ENCODE measurements at places on chromosomes 2 and 18.

DNA sequence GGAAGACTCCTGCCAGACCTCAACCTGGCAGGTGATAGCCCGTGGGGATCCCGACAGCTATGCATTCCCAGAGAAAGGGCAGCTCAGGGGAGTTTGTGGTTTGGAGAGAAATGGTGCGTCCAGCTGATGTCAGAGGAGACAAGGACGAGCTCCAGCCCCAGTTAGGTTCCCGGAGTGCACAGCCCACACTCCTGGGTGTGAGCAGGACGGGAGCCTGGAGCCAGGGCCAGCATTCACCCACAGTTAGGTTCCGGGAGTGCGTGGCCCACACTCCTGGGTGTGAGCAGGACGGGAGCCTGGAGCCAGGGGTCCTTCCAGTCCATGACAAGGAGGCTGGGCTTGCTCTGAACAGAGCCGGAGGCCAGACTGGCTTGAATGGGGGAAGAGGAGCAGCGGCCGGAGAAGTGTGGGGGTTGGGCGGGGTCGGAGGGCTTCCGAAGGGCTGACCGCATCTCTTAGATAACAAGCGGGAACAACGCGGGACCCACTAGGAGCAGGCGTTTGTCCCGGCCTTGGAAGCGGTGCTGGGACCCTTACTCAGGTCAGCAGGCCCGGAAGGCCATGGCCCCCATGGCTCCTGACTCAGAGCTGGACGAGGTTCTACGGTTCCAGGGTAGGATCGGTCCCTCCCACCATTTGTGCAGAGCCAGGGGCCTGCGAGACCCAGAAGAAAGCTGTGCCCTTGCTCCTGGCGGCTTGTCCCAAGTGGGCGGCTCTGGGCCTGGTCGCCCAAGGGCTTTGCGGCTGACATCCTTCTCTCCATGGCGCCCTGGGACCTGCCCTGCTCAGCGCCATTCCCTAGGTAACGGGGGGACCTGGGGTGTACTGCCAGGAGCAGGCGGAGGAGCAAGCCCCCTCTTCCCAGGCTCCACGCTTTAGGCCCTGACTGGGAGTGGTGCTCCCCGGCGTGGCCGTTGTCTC is 185.6 kb downstream of the RTP5 start:
- DNase-seq, result no peak

DNA sequence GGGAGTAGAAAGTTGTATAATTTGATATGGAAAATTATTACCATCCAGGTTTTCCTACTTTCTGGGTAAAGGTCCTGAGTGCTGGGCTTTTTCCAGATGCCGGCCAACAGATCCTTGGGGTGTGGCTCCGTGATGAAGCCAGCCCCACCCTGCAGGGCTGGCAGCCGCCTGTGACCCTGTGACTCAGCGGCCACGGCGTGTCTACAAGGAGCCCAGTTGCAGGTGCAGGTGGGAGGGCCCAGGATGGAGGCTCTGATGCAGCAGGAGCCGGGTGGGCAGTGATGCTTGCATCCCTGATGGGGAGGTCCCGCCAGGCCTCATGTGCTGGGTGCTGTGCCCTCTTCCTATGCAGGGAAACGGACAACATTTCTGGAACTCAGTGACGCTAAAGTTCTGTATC is 96.0 kb upstream of the ALKAL2 start:
- DNase-seq, result no peak

DNA sequence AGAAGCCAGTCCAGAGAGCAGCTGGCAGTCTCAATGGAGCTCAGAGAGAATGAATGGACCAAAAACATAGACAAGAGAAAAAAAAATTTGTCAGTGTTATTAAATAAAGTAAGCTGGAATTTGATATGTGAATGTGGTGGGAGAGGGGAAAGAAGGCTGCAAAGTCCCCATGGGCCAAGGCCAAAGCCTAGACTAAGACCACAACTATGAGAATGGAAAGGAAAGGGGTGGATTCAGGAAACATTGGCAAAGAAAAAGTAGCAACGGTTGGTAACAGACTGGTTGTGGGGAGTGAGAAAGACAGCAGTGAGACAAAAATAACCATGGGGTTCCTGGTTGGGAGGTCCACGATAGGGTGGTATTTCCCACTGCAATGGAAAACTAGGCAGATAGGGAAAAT is 47.0 kb downstream of the ZEB2 start:
- no peak for DNase-seq

GRCh38 chr2:227491386-227491785 is 19.4 kb downstream of the AGFG1 start:
- no peak for DNase-seq

DNA sequence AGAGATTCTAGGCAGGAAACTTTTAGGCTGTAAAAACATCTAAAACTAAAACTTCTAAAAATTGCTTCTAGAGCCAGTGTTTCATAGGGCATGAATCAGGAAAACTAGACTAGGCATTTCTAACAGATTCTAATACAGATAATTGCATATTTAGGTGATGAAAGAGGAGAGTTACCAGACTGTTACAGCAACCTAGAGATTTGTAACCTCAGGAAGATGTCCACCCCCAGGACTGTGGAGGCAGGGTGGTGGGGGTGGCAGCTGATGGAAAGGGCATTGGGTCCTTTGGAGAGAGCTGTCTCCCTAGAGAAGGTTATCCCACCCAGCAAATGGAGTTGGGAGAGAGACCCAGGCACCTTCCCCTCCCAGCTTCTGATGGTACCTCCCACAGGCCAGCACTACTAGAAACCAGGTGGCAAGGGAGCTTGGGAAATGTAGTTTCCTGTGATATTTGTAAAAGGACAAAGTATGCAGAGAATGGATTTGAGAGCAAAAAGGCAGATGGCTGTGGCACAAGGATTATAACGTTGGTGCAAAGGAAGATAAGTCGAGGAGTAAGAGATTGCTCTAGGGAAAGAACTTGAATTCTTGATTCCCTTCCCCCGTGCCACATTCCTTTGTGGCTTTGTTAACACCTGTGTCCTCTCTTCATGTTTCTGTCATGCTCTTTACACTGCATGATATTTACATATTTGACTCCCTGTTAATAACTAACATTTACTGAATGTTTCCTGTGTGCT is 75.6 kb upstream of the MGAT5 start:
- no peak for DNase-seq

DNA sequence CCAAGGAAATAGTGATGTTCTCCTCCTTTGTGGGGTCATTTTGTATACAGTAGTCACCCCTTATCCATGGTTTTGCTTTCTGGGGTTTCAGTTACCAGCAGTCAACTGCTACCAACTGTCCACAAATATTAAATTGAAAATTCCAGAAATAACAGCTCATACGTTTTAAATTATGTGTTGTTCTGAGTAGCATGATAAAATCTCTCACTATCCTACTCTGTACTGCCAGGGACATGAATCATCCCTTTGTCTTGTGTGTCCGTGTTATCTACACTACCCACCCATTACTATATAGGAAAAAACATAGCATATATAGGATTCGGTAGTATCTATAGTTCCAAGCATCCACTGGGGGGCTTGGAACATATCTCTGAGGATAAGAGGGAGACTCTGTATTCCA is 120.9 kb upstream of the DCC start:
- no peak for DNase-seq

DNA sequence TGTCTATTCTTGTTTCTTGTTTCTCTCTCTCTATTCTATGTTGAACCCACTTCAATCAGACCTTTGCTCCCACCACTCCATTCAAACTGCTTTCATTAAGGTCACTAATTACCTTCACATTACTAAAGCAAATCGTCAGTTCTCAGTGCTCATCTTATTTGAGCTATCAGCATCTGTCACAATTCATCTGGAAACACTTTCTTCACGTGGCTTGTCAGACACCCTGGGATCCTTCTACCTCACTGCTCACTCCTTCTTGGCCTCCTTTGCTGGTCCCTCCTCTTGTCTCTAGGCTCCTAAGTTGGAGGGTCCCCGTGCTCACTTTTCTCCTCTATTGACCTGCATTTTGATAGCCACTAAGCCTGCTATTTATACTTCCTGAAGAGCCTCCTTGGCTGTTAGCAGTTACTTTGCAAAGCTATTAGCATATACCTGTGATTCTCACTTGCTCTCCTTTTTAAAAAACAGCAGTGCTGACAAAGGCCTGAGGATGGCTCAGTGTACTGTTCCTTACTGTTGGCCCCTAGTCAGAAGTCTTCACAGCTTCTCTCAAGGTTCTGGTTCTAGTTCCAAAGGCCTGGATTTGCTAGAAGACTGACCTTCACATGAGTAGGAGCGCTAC is 80.2 kb downstream of the PLEKHM3 start:
- DNase-seq, result no peak

DNA sequence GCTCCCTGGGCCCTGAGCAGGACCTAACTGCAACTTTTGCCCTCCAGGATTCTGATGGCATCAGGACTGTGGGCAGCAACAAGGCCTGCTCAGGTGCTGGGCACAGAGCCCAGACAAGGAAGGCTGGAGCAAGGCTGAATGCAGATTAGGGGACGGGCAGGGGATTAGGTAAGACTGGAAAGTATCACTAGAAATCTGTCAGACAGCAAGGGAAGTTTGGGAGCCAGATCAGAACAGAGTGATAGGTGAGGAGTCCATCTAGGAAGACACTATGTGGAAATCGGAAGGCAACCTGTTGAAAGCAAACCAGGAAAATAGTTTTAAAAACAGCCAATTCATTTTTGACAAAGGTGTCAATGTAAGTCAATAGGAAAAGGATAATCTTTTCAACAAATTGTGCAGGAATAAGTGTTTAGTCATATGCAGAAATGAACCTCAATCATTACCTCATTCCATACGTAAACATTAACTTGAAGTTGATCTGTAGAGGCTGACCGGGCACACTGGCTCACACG is 56.4 kb upstream of the STPG4 start:
- DNase-seq, result no peak

DNA sequence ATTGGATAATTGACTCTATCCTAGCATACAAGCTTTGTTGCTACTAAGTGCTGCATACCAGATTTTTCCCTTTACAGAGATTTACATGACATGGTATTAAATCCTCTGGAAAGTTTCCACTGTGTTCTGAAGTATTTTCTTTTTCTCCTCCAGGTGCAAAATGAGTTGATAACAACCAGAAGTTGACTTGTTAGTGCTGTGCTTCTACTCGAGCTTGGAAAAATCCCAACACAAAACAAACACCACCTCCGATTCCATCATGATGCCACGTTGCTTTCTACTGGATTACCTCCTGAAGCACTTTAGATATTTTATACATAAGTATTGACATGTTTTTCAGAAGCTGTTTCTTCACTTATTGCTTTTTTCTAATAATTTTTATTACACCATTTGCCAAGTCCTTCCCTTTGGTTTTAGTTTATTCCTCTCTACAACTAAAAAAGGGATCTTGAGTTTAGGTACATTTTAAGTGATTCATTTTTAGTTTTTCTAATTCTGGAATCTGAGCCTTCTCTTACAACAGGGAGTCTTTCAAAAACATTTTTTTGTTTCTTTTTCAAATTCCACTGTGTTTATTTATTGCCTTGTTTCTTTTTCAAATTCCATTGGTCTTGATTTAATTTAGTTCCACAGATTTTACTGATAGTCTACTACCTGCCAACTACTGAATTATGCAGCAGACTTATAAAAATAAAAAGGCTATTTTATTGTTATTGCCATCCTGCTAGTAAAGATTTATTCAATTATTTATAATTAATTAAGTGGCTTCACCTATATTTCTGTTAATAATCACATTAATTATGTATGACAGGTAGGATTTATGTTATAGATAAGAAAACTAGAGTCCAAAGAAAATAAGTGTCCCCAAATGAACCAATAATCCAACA is 143.4 kb downstream of the PPP1R1C start:
- DNase-seq, result no peak

DNA sequence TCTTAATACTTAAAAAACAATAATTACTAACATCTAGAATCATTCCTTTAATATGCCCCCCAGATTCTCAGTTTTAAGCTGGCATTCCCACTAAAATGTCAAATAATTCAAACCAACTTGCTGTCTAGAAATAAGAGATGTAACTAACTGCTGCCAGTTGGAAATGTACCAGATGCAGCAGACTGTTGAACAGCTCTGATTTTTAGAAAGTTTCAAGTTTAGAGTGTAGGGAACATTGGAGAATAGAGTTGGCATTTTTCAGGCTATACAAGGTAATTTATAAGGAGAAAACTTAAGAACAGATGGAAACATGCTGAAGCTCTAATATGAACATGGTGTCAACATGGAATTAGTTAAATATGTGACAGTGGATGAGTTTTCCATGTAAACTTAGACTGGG is 101.4 kb downstream of the PTRHD1 start:
- DNase-seq, result no peak

DNA sequence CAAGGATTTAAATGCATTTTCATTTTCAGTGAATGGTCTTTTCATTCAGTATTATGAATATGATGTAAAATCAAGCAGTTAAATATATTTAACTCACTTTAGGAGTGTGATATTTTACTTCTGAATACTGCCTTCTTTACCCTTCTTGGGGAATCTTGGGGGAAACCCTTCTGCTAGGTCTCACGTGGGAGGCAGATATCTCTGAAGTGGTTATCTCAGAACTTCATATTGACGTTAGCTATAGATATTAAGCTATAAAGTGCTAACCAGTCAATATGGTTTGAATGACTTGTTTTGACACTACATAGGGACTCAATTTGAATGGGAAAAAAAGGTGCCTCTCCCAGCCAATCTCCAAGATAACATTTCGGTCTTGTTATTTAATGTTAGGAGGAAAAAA is 9.8 kb downstream of the REL start:
- DNase-seq, result no peak

DNA sequence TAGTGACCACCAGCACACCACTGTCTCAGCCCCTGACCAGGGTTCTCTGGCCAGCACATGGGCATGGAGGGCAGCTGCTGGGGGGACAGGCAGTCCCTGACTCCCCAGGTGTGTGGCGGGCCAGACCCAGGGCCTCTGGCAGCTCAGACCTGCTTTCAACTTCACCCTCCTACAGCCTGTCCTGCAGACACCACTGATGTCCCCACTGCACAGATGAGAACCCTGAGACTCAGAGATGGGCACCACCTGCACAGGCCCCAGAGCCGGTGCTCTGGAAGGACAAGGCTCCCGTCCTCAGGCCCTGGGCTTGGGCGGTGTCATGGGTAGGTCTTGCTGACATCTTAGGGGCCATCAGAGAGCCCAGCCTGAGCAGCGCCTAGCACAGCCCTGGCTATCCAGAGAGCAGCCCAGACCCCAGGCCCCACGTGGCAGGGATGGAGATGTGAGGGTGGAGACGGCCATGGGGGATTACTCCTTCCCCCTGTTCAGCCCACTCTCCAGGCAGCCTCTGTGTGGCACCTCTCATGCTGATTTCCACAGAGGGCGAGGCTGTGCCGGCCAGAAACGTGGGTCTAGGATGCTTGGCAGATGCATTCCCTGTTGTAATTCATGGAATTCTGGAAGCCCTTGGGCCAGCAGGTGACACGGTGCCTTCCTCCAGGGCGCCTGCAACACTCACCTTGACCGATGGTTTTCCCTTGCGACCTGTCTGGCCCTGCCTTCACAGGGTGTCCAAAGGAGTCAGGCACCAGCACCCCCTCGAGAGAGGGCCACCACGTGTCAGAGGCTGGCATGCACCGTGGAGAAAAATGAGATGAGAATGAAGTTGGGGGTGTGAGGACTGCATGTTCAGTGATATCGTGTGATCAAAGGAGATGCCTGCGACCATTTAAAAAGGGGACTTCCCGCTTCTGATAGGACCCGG is 61.2 kb upstream of the GLI2 start:
- no peak for DNase-seq

- DNase-seq, result no peak
These were observed 125.5 kb downstream of the DYSF start for GRCh38 chr2:71578767-71579342.

- DNase-seq, result no peak
These were observed 189.0 kb upstream of the HDAC4 start for GRCh38 chr2:239589833-239590232.

GRCh38 chr2:107358362-107358761 is 468.3 kb upstream of the RGPD4 start:
- DNase-seq, result no peak

- no peak for DNase-seq
These were observed 86.8 kb downstream of the RBMS1 start for GRCh38 chr2:160406591-160407392.

GRCh38 chr2:205543937-205544702 is 138.2 kb upstream of the NRP2 start:
- DNase-seq, result no peak
